ENCODE measurements at places on chromosomes 13 and 19.

DNA sequence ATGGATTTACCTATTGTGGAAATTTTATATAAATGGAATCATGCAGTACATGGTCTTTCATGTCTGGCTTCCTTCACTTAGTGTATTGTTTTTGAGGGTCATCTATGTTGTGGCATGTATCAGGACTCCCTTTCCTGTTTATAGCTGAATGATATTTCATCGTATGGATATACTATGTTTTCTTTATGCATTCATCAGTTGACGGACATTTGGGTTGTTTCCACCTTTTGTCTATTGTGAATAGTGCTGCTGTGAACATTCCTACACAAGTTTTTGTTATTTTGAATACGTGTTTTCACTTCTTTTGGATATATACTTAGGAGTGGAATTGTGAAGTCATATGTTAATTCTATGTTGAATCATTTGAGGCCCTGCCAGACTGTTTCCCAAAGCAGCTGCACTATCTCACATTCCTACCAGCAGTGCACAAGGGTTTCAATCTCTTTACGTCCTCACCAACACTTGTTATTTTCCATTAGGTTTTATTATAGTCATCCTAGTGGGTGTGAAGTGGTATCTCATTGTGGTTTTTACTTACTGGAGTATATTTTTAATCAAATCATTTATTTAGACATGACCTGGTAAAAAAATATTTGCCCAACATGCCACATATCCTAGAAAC, 262.7 kb downstream of the DLEU7 start:
- no peak for DNase-seq

DNA sequence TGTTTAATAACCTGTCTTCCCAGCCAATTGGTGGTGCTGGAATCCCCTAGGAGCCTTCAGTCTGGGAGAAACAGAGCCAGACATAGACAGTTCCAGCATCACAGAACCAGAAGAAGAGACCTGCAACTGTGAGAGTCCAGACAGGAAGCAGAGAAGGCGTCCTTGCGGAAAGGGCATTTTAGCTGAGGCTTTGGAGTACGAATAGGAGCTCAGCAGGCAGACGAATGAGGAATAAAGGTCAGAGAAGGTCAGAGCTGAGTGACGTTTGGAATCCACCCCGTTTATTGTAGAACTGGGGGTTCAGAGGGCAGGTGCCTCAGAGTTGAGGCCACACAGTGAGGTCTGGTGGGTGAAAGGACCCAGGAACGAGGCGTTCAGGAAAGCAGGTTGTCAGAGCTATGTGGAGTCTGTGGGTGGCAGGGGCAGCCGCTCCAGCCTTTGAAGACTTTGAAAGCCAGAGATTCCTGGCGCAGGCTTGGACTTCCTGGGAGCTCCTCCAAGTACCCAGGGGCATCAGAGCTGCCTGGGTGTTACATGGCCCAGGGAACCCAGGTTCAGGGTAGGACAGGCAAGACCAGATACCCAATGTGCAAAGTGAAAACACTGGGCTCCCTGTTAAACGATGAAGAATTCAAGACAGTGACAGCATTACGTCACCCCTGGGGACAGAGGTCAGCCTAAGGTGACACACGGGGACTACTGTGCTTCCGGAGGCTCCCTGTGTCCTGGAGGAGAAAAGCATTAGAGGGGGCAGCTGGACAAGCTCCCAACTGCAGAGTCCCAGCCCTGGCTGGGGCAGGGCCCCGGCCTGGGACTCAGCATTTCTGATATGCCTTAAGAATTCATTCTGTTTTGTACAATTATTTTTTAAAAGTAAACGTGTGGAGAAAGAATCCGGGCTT, 5.5 kb downstream of the ARRDC2 start:
- no peak for DNase-seq

DNA sequence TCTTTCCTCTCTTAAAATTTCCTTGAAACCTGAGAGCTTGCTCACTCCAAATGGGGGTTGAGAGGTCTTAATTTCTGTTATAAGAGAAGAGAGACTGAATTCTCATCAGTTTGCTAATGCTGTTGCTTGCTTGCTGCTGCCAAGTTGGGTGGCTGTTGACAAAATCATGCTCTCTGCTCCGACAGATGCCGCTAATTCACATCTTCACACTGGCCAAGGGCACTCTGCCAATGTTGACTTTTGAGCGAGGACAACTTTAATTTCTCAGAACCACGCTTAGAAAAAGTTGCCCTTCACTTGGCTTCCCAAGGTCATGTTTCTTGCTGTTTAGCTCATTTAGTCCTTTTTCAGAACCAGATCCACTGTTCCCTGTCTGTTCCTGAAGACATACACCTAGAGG, 402.9 kb downstream of the HS6ST3 start:
- no peak for DNase-seq

DNA sequence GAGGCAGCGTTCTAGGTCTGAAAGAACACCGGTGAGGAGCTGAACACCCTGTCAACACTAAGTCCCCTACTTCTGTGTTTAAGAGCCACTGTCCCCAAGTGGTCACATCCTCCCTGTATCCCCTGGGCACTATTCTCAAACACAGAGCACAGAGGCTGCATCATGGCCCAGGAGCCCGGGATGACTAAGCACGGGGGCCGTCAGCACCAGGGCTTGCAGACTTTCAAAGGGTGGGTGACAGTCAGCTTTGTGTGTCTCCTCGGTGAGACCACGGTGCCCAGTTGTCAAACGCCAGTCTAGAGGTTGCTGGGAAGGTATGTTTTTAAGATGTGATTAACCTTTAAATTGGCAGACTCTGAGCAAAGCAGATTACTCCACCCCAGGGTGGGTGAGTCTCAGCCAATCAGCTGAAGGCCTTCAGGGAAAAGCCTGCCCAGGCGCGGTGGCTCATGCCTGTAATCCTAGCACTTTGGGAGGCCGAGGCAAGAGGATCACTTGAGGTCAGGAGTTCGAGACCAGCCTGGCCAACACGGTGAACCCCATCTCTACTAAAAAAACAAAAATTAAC, 8.0 kb downstream of the MAP2K2 start:
- DNase-seq = no peak

GRCh38 chr13:72726726-72727416, 558 bp downstream of the MZT1 start:
- peak; percentile 58 for DNase-seq

DNA sequence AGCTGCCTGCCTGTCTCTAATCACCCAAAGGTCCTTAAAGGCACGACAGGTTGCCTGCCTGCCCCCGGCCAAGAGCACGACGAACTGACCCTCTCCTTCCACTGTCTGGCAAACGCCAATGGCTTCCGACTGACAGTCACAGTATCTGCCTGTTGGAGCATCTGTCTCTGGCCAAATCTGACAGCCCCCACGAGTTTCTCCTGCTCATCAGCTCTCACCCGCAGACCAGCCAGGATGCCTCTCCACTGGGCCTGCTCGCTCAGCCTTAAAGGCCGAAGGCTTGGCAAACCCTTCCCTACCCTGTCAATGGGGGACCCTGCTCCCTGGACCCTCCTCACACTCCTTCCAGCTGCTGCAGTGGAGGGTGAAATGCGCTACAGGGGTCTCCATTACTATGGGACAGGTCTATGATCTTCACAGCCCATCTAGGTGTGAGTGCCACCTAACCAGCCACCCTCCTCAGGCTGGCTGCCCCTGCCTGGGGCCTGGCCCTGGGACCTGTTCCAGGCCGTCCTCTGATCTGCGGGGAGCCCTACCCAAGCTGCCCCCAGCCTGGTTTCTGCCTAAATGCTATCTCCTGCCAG, 932 bp downstream of the FAM83E start:
- DNase-seq = no peak

DNA sequence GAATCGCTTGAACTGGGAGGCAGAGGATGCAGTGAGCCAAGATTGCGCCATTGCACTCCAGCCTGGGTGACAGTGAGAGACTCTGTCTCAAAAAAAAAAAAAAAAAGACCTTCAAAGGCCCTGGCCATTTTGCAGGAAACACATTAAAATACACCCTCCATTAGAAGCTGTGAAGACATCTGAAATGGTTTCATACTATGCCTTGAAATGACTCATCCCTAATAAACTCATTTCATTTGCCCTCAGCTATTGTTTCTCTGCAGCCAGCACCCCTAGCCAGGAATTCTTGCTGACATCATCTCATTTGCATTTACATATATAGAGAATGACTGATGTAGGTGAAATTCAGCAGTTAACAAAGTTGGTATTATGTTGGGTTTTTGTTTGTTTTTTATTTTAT, 8.7 kb downstream of the EML2 start:
- DNase-seq = no peak

- DNase-seq = no peak
Observed at GRCh38 chr19:17836530-17836929, 11.3 kb downstream of the JAK3 start.

GRCh38 chr13:40352380-40352778, 314.1 kb downstream of the FOXO1 start:
- peak; percentile 57 for DNase-seq

DNA sequence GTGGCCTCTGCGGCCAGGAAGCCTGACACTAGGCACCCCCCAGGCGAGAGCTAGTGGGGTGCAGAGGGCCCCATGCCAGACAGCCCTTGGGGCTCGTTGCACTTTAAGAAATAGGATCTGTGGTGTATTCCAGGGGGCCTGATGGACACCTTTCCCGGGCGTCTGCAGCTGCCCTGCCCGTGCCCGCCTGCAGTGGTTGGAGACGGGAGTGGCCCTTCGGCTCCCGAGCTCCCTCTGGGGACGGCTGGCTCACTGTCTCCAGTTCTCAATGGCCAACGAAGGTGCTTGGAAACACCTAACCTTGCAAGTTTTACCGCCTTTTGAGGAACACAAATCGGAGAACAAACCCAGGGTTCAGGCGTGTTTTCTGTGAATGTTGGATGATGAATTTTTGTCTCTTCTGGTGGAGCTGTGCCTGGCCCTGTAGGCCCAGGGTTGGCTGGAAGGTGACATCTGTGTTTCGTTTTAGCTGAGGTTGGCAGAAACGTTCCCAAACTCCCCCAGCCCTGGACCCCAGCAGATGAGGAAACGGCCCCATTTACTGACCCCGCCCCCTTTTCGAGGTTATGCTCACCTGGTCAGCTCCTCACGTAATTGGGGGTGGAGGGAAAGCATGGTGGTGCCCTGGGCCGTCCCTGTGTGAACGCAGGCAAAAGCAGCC, 17.4 kb upstream of the NPAS1 start:
- DNase-seq = no peak

DNA sequence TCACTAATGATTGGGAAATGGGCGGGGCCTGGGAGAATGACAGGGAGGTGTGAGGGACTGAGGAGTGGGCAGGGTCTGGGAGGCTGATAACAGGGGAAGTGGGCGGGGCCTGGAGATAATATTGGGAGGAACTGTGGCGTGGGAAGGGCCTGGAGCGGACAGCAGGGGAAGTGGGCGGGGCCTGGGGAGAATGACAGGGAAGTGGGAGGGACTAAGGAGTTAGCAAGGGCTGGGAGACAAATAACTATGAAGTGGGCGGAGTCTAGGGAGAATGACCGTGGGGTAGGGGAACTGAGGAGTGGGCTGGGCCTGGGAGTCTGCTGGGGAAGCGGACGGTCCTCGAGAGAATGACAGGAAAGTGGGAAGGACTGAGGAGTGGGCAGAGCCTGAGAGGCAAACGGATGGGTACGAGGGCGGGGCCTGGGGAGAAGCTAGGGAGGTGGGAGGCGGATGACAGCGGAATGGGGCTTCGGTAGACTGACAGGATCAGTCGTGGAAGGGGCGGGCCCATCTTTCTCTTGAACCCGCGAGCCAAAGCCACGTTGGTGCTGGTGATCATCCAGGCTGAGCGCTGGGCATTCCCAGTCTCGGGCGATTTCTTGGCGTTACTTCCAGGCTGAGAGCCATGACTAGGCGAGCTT, 14.0 kb upstream of the TUBB4A start:
- DNase-seq = peak; percentile 92

DNA sequence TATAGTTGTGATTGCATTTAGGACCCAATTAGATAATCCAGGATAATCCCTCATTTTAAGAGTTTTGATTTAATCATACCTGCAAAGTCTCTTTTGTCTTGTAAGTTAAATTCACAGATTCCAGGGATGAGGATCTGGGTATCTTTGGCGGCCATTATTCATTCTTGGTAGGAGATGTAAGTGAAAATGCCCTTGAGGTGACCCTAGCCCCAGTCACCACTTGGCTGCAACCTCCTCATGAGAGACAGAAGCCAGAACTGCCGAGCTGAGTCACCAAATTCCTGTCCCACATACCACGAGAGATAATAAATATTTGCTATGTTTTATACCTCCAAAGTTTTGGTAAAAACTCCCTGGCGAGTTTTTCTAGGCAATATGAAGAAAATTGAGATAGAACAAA, 389.4 kb downstream of the RFC3 start:
- no peak for DNase-seq

GRCh38 chr19:19324059-19324770, 3.6 kb downstream of the MAU2 start:
- no peak for DNase-seq

DNA sequence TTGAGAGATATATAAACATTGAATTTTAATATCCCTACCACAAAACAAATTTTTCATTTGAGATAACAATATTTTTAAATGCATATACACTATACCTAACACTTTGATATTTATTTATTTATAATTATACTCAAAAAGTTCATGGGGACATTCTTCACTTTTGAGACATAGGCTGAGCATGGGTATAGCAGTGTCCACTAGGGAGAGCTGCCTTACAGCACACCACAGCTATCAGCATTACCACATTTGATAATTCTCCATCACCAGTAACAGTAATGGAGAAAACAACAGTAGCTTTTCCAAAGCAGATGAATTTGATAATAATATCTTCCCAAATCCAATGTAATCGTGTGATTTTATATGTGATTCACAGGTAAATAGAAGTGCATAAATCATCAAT, 626.1 kb downstream of the DACH1 start:
- no peak for DNase-seq

- no peak for DNase-seq
Observed at GRCh38 chr13:33933810-33934209, 115.9 kb downstream of the RFC3 start.

GRCh38 chr19:28705008-28705407, 507.9 kb downstream of the UQCRFS1 start:
- DNase-seq = no peak
